ENCODE measurements at places on chromosomes 5 and 9.

DNA sequence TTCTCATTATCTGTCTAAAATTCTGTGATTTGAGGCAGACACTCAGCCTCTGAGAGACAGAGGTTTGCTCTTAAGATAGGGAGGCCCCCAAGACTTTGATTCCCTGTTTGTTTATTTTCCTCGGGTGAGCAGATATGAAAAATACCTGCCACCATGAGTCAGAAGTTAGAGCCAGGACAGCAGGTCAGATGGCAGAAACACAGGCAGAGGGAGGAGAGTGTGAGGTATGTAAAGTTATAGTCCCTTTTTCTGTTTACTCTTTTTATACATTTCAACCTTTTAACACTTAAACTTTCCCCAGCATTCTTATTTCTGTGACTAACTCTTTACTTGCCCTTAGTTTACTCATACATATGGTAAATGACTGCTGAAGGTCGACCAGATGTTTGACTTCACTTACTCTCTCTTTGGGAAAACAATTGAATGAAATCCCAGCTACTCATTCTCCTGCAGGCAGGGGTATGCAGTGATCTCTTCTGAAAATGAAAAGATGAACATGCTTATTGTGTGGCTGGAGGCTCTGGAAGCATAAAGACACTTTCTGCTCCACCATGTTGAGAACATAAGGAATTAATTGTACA, 383.8 kb downstream of the NTRK2 start:
- DNase-seq = no peak

GRCh38 chr9:99363509-99363908, 141.4 kb downstream of the SEC61B start:
- DNase-seq = no peak

- DNase-seq = peak; percentile 58
These were observed 65.1 kb upstream of the OLFM1 start for GRCh38 chr9:135022191-135022870.

GRCh38 chr9:27336126-27336525, 39.2 kb upstream of the EQTN start:
- no peak for DNase-seq

DNA sequence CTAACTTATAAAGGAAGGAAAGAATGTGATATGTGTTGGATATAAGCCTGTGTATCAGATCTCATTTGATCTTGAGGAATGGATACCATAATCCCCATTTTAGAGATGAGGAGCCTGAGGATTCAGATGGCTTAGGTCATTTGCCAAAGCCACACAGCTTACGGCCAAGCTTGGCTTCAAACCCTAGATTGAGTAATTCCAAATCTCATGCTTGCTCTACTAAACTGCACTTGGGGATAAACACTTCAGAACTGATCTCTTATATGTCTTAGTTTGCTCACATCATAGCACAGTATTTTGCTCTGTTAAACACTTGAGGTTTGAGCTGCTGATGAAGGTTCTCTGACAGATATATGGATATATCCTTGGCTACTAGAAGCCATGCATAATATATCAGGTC, 504.4 kb downstream of the NTRK2 start:
- no peak for DNase-seq

- no peak for DNase-seq
These were observed 14.9 kb upstream of the HRH2 start for GRCh38 chr5:175642998-175643397.

GRCh38 chr9:10104774-10105173, 508.0 kb downstream of the PTPRD start:
- no peak for DNase-seq

DNA sequence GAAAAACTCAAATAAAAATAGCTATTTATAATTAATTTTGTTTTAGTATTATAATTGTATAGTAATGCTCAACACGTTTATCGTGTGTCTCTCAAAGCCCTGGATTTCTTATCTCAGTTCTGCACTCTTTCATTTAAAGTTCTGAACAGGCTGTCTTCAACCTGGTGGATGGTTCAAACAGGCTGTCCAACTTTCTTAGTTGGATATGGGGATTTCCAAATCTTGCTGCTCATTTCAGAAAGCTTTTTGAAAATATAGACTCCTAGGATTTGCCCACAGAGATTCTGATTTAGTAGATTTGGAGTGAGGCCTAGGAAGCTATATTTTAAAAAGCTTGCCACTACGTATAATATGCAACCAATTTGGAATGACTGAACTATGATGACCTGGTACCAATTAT, 120.3 kb downstream of the GRIA1 start:
- DNase-seq = no peak

- DNase-seq = no peak
These were observed 6.5 kb upstream of the AK1 start for GRCh38 chr9:127883959-127884358.

DNA sequence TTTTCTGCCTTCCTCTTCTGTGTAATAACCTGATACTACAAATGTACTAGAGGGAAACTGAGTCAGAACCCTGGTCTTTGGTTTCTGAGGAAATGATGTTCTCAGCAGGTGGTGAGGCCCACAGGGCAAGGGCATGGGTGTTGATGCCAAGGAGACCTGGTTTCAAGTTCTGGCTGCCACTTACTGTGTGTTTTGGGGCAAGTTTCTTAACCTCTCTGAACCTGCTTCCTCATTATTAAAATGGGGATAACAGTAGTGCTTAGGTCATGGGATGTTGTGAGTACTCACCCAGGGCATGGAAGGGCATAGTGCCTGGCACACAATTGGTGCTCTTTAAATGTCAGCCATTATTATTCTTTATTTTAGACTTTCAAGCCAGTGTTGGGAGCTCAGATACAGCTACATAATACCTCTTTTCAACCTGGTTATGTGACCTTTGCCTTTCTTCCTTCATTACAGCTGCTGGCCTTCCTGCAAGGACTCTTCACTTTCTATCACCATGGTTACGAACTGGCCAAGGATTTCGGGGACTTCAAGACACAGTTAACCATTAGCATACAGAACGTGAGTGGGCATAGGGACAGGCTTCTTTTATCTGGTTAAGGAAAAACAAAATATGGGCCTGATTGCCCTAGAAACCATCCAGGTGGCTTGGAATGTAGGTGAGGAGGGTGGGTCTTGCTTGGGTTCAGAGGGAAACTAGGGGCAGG, 131.5 kb downstream of the ARHGAP26 start:
- DNase-seq = no peak

GRCh38 chr9:124752967-124753366, 18.1 kb downstream of the NR6A1 start:
- no peak for DNase-seq

GRCh38 chr9:122376796-122377195, 6.0 kb downstream of the PTGS1 start:
- no peak for DNase-seq

DNA sequence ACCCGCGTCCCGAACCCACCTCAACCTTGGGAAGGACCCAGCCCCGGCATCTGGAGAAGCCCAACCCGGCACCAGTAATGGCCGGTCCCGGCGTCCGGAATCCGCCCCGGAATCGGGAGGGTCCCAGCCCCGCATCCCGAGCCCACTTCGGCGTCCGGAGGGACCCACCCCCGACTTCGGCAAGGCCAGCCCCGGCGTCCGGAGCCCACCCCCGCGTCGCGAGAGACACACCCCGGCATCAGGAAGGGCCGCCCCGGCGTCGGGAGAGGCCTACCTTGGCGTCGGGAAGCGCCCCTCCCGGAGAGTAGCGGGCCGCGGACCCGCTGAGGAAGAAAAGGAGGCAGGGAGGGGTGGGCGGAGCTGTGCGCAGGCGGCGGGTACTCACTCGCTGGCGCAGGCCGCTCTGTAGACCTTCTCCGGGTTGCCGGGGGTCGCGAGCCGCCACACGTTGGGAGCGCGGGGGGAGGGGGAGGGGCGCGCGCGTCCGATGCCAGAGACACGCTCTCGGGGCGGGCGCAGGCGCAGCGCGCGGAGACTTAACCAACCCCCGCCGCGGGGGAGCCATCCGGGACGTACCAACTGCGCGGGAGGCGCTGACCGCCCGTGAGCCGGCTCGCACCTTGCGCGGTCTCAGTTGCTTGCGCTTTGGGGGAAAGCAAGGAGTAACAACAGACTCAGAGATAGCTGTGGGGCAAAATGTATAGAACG, at the start of gene UIMC1:
TSS of gene UIMC1 (minus strand) at position 515 of the 708 bp plus-strand sequence. CDS start 24,164 bp downstream, outside the sequence.
- DNase-seq = peak; percentile 96

DNA sequence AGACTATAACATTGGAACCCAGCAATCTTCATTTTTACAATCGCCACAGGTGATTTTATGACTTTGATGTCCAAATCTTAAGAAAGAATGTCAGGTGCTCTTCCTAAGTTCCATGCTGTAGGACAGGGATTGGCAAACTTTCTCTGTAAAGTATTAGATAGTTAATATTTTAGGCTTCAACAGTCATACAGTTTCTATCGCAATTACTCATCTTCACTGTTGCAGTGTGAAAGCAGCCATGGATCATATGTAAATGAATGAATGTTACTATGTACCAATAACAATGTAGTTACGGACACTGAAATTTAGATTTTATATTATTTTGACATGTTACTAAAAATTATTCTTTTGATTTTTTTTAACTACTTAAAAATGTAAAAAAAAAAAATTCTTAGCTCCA, 169.7 kb downstream of the DTWD2 start:
- DNase-seq = no peak

DNA sequence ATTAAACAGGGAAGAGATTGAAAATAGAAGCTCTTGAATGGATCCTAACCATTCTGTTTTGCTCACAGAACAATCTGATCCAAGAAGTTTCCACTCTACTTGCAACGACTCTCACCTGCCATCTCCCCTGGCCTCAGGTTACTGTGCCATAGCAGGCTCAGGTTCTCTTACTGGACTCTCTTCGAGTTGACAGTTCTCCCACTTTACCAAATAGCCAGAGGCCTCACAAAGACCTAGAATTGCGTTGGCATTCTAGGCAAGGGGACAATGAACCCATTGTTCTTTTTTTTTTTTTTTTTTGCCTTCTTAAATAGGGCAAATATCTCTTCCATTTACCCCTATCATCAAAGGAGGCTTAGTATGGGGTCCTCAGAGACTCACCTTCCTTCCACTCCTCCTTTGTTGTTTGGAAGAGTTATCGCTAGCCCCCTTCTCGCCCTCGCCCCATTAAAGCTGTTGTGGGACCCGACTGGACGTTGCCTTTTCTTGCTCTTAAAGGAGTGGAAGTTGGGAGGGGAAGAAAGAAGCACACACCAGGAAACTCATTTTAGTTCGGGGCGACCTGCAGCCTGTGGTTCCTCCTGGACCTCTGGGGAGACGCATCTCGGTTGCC, 688 bp upstream of the PLPPR1 start:
- peak; percentile 22 for DNase-seq

DNA sequence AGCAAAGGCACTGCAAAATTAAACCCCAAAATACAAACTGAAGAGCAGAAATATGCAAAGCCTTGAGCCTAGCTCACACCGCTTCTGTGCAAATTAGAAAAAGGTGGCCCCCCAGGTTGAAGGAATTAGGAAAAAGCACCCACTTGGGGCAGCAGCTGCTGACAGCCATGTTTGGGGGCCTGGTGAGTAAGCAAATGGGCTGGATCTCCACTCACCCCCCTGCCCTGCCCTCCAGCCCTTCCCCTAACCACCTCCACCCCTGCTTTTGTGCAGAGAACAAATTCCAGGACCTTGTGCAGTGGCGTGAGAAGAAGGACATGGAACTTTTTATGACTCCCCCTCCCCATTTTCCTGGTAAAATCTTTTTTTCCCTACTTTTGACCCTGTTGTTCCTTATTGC, 92.0 kb upstream of the DNAH5 start:
- no peak for DNase-seq

DNA sequence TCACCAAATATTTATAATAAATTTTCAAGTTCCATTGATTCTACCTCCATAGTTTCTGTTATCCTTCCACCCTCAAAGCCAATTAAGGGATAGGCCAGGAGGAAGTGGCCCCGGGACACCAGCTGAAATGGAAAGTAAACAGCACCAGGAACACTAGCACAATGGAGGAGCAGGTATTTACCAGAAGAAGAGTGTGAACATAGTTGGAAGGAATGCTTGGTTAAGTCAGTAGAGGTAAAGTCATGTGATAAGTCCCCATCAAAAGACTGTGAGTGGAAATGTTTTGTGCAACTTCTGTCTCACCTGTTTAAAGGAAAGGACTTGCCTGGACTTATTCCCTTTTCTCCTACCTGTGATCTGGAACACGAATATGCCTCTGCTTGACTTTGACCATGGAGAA, 146.7 kb upstream of the RAI14 start:
- DNase-seq = no peak

DNA sequence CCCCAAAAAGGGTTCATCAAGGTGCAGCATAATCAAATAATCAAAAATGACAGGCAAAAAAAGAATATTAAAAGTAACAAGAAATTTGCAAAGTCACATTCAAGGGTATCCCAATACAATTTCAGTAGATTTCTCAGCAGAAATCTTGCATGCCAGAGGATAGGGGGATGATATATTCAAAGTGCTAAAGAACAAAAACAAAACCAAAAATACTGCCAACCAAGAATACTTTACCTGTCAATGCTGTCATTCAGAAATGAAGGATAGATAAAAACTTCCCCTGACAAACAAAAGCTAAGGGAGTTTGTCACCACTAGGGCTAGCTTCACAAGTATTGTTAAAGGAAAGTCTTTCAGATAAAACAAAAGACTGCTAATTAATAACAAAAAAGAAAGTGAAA, 68.7 kb upstream of the EDIL3 start:
- DNase-seq = no peak

GRCh38 chr5:127599847-127600246, 49.0 kb upstream of the CTXN3 start:
- no peak for DNase-seq

- no peak for DNase-seq
These were observed 22.5 kb upstream of the PTGS1 start for GRCh38 chr9:122348288-122348777.

DNA sequence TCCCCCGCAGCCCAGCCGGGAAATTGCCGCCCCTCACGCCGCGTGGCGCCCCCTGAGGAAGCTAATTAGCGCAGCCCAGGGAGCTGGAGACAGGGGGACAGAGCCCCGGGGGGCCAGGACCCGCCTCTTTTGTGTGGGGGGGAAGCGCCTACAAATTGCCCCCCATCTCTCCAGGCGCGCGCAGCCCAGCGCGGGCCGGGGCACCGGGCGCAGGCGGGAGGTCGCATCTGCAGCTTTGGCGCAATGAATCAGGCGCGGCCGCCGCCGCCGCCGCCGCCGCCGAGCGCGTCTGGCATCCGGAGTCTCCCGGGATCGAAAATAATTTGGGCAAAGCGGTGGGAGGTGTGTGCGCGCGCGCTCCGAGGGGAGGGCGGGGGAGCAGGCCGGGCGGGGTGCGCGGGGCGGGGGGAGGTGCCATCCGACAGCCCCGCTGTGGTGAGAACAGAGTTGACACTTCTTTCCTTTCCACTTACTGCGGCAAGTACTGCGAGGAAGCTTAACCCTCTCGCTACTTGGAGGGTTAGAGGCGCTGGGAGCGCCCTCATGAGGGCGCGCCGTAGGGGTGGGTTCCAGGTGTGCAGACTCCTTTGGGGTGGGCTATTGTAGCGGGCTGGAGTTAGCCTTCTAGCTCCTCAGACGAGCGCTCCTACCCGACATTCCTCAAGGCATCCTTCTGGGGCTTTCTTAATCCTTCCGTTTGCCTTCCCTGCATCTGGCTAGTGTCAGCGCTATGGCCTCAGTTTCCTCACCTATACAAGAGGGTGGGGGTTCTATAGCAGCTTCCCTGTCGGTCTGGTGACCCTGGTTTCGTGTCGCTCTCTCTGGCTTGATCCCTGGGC, 63.1 kb downstream of the CXXC5 start:
- DNase-seq = no peak
